Endothelial cell of coronary artery (primary cell): ENCODE measurements at places on chromosomes 1 and 21. TPM values are rescaled to one million over a fixed set of nuclear protein-coding genes. Genes with fewer than 3 reads are reported as not detected.

ATP1A1 gene
- total RNA-seq, result 214 and 219 TPM in 2 replicates

CYP4A22 gene
- total RNA-seq, result not detected in 2 replicates

NCMAP gene
- total RNA-seq, result not detected in 2 replicates

XKR8 gene
- 3.8 and 4.4 TPM in 2 replicates for total RNA-seq

RUNX3 gene
- total RNA-seq, result under 0.01 TPM in 1 of 2 replicates, not detected in the other

CD34 gene
- 30.3 and 51.4 TPM in 2 replicates for total RNA-seq

LCE1E gene
- not detected in 2 replicates for total RNA-seq

CSF3R gene
- not detected in 2 replicates for total RNA-seq

GRHL3 gene
- total RNA-seq, result not detected in 2 replicates

FCGR3A gene
- total RNA-seq, result not detected in 2 replicates

TBX15 gene
- under 0.01 and 0.28 TPM in 2 replicates for total RNA-seq

ADGRL2 gene
- total RNA-seq, result 60.6 and 63.3 TPM in 2 replicates

RGS8 gene
- not detected in 2 replicates for total RNA-seq

XCL2 gene
- total RNA-seq, result not detected in 2 replicates

LHX8 gene
- not detected in 2 replicates for total RNA-seq

KCNE2 gene
- total RNA-seq, result not detected in 2 replicates
